Activated CD4-positive, CD25-positive, alpha-beta regulatory T cell treated with anti-CD3 and anti-CD28 coated beads, Interleukin-2, amount 50 U/mL, for 24 hours (primary cell): ENCODE measurements at places on chromosomes 6 and 20.

DNA sequence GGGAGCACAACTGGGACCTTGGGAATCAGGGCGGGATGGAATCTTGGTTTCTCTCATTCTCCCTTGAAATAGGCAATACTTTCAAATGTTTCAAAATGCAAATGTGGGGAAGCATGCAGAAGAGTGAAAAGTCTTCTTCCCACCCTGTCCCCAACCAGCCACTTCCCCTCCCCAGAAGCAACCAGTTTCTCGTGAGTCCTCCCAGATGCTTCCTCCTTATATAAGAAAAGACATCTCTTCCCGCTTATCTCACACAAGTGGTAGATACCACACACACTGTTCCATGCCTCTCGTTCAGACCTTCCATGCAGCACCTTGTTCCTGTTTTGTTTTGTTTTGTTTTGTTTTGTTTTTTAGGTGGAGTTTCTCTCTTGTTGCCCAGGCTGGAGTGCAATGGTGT lies 25.1 kb downstream of the HCK start:
- ATAC-seq: no peak

- no peak for ATAC-seq
Measured at GRCh38 chr20:10347086-10347880, 86.7 kb downstream of the MKKS start.

- ATAC-seq: no peak
Measured at GRCh38 chr20:62475027-62475771, 596 bp downstream of the GATA5 start.

- no peak for ATAC-seq
Measured at GRCh38 chr20:48697845-48698491, 129.8 kb downstream of the PREX1 start.

GRCh38 chr6:99605074-99605734 lies 1.4 kb upstream of the PRDM13 start:
- no peak for ATAC-seq
